ENCODE measurements at places on chromosomes 7 and 10.

- DNase-seq: peak; percentile 47
These were observed 24.5 kb downstream of the IL15RA start for GRCh38 chr10:5952731-5953385.

GRCh38 chr7:36001546-36001945 is 151.5 kb upstream of the EEPD1 start:
- no peak for DNase-seq

- DNase-seq: no peak
These were observed 537.3 kb upstream of the MGMT start for GRCh38 chr10:128929767-128930166.

GRCh38 chr10:124009231-124010015 is 84.0 kb downstream of the CHST15 start:
- DNase-seq: no peak

DNA sequence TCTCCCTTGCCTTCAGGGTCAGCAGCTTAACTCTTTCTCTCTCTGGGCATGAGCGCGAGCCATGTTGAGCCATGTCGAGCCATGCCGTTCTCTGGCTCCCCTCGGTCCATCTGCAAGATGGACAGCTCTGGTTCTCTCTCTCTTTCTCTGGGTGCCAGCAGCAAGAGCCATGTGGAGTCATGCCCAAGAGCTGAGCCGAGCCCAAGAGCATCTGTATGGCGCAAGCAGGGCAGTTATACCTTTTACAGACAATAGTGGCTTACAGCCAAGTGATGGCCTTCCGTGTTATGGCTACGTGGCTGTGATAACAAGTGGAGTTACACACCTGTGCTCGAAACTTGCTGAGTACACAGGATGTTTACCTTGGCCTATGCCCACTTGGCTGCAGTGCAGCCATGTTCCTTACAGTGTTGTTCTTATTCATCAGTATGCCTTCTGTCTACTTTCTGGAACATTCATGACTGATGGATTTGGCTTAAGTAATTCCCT is 327.7 kb downstream of the GLRX3 start:
- DNase-seq: no peak

- DNase-seq: no peak
These were observed 417.6 kb upstream of the POT1 start for GRCh38 chr7:125347269-125347668.

GRCh38 chr7:102396710-102397019 is 502 bp downstream of the PRKRIP1 start:
- no peak for DNase-seq

GRCh38 chr10:5540891-5541290 is 16.1 kb downstream of the CALML3 start:
- peak; percentile 28 for DNase-seq

DNA sequence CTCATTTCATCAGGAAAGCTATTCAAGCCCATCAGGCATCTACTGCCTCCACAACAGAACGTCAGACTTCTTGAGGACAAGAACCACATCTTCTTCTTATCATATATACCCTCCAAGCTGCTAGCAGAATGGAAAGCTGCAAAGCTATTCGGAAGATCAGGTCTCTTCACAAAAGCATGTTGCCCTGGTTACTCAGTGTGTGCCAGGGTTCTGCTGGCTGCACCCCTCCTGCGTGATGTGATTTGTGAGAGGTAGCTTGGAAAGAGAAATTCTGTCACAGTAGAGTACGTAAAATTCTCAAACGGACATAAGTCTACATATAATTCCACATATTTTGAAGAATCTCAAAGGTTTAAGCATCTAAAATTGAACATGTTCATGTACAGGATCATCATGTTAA is 681.7 kb downstream of the PARD3 start:
- DNase-seq: no peak

- DNase-seq: no peak
These were observed 21.9 kb downstream of the FRA10AC1 start for GRCh38 chr10:93680412-93681047.

DNA sequence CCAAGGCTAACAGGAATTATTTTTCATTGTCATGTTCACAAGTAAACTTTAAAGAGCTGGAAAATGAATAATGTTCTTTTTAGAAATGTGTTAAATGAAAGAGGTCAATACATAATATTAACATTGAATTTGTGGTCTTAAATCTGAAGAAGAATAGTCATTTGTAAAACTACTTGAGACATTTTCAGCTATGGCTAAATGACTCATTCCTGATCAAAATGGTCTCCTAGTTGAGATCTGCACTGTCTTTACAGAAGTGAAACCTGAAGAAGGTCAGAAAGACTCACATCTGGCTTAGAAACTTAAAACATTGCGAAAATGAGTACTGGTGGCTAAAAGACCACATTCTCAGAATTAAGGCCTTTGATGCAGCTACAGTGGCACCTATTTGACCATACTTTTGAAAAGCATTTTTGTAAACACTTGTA is 5.9 kb downstream of the PIK3CG start:
- no peak for DNase-seq

DNA sequence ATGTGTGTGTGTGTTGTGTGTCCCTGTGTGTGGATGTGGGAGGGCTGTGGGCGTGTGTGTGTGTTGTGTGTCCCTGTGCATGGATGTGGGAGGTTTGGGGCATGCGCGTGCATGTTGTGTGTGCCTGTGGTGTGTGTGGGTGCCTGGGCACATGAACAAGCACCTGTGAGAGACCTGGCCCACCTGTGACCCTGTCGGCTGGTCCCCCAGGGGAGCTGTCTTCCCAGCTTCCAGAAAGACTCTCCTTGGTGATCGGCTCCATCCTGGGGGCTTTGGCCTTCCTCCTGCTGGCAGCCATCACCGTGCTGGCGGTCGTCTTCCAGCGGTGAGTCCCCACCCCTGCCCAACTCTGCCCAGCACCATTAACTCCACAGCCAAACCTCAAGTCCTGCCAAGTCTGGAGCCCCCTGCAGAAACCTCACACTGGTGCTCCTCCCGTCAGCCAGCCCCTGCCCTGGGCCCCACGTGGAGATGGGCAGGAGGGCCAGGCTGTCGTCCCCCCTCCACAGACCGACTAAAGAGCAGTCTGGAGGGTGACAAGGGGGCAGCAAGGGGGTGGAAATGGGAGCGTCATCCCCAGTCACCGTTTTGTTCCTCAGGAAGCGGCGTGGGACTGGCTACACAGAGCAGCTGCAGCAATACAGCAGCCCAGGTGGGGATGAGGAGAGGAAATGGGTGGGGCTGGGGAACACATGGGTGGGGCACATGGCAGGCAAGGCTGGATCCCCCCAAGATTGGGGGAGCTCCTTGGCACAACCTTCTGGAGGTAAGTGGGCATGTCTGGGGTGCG is 12.7 kb downstream of the EPHB6 start:
- no peak for DNase-seq

DNA sequence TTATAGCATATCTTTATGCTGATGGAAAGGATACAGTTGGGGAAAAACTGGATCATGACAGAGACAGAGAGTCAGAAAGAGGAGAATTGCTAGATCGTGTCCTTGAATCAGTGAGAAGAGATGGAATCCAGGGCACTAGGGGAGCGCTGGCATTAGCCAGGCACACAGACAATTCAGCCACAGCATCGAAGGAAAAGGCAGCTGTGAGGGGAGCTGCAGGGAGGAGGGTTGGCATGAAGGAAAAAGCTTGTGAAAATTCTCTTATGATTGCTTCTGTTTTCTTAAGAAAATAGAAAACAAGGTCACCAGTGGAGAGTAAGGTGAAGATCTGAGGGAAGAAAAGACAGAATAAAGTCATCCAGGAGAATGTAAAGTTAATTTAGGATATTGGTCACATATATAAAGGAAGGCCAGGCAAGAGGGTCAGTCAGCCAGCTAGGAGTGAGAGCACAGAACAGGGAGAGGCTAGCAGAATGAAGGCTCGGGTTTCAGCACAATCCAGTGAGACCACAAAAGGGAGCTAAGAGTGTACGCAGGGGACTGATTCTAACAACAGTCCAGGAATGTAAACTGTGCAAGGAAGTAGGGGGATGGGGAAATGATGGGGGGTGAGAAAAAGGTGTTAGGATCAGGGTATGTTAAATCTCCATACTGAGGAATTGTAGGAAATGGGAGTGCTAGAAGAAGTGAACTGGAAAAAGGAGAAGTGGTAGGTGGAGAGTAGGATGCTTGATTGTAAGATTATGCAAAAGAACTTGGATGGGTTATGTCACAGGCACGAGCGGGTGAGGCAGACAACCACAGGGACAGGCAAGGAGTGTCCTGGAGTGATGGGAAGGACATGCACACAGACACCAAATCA is 112.0 kb downstream of the RNF32 start:
- no peak for DNase-seq

- DNase-seq: no peak
These were observed 38.7 kb downstream of the SHH start for GRCh38 chr7:155773531-155773930.

DNA sequence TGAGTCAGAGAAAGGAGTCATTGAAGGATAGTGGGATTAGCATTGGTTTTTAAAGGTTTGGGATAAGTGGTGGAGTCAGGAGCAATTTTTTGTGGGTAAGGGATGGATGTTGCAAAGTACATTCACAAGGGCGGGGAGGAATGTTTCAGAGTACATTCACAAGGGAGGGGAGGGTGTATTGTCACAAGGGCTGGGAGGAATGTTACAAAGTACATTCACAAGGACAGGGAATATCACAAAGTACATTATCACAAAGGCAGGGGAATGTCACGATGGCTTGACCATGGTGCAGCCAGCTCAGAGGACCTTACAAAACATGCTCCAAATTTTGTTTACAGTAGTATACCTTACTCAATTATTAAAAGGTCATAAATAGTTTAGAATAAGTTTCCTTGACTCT is 30.3 kb downstream of the C1GALT1 start:
- DNase-seq: no peak

DNA sequence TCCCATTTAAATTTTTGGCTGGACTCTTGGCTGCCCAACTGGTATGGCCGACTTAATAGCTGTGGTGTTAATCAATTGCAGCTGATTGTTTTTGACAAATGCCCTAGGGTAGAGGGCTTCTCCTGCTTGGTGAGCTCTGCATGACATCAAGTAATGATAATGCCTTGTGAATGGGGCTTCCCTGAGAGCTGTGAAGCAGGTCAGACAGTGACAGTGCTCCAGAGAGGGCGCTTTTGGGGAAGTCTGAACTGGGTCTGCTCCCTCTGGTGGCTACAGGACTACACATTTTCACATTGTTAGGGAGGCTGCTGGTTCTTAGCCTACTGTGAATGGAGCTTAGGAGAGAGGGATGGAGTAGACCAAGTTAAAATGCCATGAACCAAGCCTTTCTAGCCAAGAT is 98.8 kb downstream of the SDK1 start:
- no peak for DNase-seq

GRCh38 chr7:79529881-79530235 is 76.4 kb upstream of the MAGI2 start:
- DNase-seq: no peak

DNA sequence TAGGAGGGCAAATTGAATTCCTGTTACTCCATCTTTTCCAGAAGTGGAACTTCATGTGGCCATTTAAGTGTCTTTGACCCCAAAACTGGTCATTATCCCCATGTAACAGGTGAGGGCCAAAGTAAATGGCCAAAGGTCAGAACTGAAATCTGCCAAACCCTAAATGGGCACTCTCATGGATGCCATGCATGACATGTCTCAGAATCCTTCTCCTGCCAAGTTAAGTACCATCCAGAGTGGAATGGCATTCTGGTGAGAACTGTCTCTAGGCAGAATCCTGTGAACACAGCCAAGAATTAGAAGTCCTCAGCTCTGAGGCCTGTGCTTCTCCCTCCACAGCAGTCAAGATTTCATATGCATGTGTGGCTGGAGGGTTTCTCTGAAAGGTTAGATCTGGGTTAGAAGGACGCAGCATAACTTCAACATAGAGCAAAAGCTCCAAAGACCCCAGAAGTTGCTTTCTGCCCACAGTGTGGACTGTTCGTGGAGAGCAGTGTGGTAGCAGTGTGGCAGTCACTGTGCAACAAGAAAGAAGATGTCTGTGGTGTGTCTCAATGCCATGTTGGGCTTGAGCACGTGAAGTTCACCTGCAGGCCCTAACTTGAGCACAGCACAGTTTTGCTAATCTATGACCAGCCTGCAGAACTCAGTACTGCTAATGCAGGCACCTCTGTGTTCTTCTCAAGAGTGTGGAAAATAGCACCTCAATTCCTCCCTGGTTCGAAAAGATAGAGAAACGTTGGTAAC is 121.3 kb downstream of the ADCY1 start:
- DNase-seq: no peak

DNA sequence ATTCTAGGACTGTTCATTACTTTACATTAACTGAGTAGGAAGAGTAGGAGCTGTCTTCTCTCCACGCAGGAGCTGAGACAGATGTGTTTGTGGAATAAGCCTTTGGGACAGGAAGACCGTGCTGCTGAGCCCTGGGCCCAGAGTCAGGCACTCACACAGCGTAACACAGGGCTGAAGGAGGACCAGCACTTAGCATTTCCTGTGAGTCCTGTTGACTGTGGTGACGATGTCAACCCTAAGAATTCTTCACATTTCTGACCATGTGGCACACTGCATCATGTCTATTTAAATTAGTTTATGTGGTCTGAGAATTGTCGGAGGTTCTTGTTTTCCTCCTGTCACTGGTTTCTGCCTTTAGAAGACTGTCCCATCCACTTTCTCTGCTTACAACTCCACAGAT is 117.2 kb downstream of the PIP4K2A start:
- peak; percentile 73 for DNase-seq

DNA sequence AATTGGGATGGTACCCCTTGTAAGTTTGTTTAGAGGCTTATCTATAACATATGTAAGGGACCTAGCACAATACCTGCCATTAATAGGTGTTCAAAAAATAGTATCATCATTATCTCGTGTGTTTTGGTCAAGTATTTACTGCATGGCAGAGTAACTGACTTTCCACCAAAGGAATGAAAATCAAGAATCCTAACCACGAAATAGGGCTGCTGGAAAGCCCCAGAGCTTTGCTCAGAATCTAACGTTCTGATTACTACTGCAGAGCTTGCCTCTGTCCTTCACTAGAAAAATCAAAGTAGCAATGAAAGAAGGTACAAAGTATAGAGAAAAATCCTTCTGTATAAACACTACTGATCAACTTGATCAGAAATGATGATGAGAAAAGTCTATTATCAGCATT is 34.9 kb downstream of the DCLRE1C start:
- no peak for DNase-seq

DNA sequence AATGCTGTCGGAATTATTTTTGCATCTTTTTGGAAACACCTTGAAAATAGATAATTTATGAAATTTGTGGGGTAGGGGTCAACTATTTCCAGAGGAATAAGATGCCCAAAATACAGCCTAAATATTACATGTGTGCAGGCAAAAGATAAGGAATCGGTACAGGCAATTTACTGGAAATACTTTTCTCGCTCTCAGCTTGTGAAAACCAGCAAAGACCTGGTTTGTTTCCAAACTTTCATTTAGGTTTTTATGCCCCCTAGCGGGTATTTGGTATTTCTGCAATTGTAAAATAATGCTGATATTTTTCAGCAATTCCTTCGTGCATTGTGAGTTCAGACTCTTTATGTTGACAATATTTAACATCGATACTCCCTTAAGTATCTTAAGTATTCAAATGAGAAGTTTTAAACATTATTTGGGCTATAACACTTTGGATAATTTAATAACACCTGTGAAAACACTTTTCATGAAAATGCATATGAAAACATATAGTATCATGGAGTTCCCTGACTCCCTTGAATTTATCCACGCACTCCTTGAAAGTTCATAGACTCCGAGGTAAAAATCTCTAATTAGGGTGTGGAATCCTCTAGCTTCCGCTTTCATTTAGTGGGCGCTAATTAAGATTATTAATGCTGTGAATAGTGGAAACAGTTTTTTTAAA is 132.4 kb downstream of the TSPAN12 start:
- no peak for DNase-seq
